Astrocyte of the cerebellum (primary cell): ENCODE measurements at places on chromosomes 1 and 21.

DNA sequence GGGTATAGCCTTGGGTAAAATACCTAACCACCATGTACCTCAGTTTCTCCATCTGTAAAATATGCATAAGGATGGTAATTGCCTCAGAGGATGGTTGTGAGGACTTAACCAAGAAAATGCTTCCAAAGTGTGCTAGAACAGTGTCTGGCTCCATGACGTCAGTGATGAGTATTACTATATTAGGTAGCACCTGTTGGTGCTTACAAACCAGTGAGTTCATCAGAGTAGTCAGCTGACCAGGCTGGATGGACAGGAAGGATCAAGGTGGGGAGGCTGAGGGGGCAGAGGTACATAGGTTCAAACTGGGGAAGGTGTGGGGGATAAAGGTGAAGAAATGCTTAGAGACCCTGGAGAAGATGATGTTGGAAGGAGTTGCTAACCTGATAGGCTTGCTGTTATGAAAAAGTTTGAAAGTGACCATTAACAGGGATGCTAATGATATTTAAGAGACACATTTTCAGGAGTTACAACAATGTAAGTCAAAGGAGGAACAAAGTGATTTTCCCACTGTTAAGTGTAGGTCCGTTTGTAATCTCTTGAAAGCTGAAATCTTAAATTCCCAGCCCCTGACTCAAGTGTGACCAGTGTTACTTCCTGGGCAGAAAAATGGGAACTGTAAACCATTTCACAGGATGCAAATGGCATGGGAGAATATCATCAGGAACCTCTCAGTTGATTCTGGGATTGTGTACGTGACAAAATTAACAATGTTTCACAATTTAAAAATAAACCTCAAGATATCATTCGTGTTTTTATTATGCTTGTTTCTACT lies 4.4 kb downstream of the NTPCR start:
- no peak for DNase-seq

- DNase-seq, result peak; percentile 64
Measured at GRCh38 chr1:230215031-230215430, 148.0 kb downstream of the GALNT2 start.

DNA sequence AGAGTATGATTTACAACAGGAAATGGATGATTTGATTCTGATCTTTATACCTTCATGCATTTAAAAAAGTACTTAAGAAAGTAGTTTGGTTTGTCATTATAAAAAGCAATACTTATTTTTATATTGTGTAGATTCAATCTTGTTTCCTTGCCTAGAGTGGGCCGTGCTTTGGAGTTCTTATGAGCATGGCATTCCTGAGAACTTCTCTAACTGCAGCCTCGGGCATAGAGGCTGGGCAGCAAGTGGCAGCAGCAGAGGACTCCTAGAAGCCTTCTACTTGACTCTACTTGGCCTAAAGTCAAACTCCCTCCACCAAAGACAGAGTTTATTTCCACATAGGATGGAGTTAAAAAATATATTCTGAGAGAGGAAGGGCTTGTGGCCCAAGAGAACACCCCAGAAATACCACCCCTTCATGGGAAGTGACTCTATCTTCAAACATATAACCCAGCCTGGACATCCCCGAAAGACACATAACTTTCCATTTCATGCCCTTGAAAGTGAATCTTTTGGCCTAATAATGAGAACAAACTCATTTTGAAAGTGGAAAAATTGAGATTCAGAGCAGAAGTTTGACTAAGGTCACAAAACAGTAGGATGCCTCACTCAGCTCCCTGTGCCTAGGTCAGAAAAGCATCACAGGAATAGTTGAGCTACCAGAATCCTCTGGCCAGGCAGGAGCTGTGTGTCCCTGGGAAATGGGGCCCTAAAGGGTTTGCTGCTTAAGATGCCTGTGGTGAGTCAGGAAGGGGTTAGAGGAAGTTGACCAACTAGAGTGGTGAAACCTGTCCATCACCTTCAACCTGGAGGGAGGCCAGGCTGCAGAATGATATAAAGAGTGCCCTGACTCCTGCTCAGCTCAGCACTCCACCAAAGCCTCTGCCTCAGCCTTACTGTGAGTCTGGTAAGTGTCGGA lies at the start of gene IVL:
IVL (plus strand) TSS at position 861 of the 916 bp plus-strand sequence. CDS start 1,252 bp downstream, outside the sequence.
- DNase-seq, result no peak

DNA sequence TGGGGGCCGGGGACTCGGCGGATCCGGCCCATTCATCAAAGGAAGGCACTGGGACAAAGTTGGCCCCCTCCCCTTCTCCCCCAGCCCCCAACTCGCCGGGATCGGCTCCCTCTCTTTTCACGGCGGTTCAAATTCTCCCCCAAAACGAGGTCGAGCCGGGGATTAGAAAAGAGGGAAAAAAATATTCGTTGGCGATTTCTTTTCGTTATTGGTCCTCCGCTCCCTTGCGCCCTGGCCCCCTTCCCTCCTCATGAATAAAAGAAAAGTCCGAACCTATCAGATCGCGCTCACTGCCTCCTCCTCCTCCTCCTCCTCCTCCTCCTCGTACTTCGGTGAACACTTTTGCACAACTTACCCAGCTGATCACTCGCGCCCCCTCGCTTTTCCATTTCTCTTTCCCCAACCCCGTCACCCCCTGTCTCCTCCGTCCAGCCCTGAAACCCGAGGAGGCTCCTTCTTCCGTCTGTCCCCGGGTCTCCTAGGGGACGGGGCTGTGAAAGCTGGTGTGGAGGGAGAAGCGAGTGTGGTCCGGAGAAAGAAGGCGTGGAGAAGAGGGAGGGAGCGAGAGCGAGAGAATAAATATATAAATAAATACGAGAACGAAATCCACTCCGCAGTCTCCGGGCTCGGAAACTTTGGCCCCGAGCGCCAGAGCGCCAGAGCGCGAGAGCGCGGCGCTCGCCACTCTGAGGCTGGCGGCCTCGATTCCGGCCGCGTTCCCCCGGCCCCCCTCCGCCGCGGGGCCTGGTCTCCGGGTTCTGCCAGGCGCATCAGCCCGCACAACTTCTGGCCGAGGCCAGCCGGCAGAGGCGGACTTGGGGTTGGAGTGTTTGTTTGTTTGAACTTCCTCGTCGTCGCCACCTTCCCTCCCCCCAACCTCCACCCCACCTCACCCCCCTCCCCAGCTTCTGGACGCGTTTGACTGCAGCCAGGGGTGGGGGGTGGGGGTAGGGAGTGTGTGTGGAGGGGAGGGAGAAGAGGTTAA lies at the start of gene PAX7:
PAX7 (plus strand) TSS at position 336 of the 985 bp plus-strand sequence. CDS start 758 bp downstream, outside the sequence.
- DNase-seq, result no peak

DNA sequence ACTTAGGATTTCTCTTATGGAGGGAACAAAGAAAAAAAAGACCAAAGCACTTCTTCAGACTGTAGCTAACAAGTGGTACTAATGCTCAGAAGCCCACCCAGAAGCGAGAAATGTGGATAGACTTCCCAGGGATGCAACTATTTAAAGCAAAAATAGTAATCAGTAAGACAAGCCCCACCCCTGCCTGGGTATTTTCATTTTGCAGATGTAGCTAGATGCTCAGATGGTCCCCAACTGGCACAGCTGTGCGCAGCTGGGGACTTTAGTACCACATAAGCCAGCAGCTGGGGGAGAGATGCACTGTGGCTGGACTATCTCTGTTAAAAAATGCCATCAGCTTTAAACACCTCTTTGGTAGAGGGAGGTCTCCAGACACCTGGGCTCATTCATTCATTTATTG lies 77.8 kb upstream of the SPAG17 start:
- no peak for DNase-seq

DNA sequence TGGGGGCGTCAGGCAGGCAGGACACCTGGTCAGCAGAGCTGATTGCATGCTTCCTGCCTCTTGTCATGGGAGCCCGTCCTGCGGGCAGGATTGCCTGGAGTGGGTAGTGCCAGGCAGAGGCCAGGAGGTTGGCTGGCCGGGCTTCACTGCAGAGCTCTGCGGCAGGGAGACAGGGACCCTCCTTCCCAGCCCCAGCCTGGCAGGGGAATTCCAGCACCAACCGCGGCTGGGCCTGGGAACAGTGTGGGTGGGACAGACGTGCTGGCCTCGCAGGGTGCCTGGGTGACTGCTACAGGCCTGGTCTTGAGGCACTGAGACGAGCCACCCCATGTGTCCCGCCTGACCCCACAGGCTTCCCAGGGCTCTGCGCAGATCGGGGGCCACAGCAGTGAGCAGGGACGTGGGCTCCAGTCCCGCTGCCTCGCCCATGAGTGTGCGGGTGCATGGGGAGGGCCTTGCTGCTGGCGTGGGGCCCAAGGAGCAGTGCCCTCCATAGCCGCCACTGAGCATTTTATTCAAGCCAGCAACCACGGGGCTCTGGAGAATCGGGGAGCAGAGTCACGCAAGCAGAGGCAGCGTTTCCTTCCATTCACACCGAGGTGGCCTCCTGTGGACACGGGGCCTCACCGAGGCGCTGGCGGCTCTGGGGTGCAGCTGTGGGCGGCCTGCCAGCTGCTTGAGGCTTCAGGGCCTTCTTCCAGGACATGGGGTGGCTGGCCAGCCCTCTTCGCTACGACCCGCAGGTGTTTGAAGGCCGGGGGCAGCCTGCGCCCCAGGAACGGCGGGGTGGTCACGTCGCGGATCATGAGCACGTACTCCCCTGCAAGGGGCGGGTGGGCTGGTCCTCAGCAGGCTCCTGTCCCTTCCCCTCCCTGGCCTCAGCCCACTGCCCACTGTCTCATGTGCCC lies 70.3 kb downstream of the MORN1 start:
- DNase-seq, result no peak

- DNase-seq, result no peak
Measured at GRCh38 chr1:113898241-113898814, 6.3 kb downstream of the AP4B1 start.

- DNase-seq, result no peak
Measured at GRCh38 chr1:113192242-113192641, 119.2 kb downstream of the LRIG2 start.

DNA sequence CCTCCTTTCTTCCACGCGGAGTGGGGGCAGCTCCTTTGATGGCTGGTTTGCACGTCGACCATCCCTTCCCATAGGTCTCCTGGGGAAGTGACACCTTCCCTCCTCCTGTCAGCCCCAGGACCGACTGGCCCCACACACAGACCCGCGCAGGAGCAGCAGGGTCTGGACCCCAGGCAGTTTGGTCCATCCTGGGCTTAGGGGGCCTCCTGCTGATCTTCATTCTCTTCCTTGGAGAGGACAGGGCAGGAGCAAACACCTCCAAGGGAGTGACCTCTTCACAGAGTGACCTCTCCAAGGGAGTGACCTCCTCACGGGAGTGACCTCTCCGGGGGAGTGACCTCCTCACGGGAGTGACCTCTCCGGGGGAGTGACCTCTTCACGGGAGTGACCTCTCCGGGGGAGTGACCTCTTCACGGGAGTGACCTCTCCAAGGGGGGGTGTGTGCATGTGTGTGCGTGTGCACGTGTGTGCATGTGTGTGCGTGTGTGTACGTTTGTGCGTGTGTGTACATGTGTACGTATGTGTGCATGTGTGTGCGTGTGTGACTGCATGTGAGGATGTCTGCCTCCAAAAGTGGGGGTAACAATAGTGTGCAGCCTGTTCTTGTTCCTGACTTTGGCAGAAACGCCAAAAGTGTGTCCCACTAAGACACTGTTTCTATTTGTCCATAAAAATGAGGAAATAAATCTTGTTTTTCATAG lies 29.8 kb downstream of the COL6A1 start:
- no peak for DNase-seq

GRCh38 chr1:89952605-89953130 lies 42.2 kb upstream of the ZNF326 start:
- no peak for DNase-seq

- no peak for DNase-seq
Measured at GRCh38 chr1:234611847-234612351, 1.9 kb upstream of the IRF2BP2 start.

DNA sequence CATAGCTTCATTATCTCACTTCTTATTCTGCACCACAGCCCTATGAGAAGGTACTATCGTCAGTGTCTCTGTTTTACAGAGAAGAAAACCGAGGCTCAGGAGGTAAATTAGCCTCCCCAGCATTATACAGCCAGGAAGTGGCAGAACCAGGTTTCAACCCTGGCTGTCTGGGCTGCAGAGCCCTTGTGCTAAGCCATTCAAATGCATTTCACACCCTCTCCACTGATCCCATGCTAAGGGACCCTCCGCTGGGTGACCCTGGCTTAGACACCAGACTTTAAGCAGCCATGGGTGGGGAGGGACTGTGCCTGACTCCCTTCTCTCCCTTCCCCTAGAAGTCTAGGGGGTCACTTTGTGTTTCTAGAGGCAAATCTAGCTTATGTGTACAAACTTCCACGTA lies 87.5 kb downstream of the RRAGC start:
- no peak for DNase-seq

DNA sequence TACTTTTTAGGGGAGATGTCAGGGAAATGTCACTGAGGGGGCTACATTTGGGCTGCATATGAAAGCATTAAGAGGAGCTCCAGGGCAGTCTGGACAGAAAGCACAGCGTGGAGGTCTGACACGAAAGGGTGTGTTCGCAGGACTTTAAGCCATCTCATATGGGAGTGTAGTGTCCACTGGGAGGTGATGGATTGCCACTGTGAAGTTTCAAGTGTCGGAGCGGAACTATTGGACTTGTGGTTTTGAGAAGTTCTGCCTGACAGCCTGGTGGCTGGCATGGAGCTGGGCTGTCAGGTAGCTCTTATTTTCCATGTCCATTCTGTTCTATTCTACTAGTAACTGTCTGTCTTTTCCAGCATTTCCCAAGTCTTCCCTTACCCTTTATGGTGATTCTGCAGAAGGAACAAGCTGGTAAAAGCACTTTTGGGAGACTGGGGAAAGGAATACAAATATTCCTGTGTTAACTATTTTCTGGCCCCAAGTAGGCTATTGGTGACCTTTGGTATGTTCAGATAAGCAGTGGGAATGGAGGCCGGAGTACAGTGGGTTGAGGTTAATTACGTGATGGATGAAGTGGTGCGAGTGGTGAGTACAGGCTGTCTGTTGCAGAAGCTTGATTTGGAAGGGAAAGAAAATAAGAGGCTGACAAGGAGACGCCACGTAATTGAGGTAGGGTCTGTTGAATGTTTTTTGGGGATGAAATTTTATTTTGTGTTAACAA lies 19.3 kb downstream of the B3GALT5 start:
- DNase-seq, result no peak

DNA sequence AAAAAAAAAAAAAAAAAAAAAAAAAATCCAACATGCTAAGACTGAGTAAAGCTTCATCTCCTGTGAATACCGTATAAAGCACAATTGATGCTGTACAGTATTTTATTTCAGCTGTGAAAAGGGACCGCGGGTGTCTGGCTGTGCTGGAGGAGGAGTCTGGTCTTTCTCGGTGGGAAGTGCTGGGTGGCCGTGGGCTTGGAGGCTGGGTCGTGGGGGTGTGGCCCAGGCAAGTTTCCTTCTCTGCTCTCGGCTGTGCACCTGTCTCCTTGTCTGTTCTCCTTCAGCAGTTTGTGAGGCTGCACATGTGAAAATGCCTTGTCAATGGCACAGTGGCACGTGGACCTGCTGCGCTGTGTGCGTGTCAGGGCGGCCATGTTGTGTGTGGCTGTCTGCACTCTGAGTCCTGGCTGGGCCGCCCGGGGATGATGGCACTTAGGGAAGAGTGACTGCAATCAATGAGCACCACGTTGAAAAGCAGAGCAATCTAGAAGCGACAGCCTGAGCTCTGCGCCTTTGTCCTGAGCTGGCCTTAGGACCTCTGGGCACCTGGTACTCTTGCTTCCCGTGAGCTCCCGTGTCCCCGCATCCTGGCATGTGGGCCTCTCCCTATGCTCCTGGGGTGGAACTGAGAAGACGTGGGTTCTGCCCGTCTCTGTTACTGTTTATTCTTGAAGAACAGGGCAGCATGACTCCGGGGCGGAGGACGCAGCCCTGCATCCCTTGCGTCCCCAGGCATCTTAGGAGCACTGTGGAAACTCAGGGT lies 14.5 kb downstream of the AGPAT3 start:
- DNase-seq, result no peak

GRCh38 chr21:17709266-17709611 lies 96.5 kb upstream of the BTG3 start:
- no peak for DNase-seq

- DNase-seq, result no peak
Measured at GRCh38 chr1:203528063-203528462, 34.1 kb downstream of the OPTC start.
